NCI-H2081 (cell line): ENCODE measurements at places on chromosomes 1 and 21.
A peak's percentile ranks its signal among the peaks of the same experiment; 100 is the strongest.

DNA sequence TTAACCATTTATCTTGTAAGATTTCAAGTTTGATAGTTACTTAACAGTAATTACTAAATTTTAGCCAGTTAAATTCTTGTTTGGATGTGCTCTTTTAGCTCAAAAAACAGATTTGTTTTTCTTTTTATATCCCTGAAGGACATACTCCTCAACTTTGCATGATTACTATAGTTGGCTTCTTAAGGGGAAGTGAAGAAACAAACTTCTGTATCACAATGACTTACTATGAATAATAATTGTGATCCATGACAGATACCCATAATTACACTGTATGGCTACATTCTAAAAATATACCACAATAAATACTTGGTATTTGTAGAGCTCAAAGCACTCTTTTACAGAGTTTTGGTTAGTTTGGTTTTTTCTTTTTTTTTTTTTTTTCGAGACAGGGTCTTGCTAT, 55.8 kb downstream of the IARS2 start:
- no peak for DNase-seq

GRCh38 chr1:147556643-147557042, 15.3 kb downstream of the BCL9 start:
- no peak for DNase-seq

DNA sequence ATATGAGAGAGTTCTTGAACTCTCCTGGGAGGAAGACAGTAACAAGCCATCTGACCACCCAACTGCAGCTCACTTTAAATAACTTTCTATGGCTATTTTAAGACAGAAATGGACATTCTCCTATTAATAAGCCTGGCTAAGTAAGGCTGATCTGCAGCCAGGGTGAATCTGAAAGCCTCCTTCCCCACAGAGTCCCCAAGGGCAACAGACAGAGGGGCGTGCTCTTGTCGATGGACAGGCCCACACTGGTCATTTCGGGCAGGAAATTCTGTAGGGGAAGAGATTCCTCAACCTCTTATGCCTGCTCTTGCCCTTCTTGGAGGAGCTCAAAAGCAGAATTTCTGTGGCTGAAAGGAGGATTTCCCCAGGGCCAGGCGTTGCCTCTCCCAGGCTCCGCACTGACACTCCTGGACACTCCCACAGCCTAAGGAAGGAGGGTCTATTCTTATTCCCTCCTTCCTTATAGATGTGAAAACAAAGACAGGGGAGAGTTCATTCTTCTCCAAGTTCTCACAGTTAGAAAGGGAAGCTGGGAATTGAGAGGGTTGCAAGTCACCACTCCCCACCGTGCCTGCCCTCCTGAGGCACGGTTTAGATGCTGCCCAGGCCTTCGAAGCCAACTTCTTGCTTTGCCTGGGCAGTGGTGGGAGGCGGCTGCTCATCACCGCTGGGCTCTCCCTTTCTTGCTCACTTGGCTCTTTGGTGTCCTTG, 17.9 kb upstream of the KANK4 start:
- DNase-seq: no peak

DNA sequence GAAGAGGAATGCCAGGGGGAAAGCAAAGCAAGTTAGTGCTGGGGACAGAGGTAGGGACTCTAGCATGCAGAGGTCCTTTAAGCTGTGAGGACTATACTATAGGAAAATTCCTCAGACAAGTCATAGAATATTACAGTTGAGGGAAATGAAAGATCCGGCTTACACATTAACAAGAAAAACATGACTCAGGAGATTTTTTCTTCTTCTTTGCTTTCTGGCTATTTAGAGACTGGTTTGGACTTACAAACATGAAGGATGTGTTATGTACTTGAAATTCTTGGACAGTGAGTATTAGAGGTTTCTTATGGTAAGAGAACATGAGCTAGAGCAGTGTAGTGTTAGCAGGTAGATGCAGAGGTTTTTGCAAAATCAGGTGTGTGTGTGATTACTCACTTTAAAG, 24.9 kb downstream of the USP25 start:
- no peak for DNase-seq

DNA sequence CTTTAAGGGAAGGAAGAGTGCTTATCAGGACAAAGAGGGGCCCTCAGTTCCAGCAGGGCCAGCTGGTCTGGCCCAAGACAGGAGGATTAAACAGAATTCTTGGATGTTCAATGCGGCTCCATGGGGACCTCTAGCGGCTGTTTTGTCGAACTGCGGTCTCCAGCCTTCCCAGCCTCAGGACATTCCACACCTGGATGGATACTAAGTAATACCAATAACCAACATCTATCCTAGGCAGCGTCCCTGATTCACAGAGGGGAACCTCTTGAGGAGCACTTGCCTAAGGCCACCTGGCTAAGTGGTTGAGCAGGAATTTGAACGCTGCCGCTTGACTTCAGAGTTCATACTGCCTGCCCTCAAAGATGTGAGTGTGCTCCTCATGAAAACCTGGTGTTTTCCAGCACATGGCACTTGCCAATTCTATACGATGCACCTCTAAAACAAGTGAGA, 15.5 kb upstream of the CD247 start:
- DNase-seq: peak; percentile 84

- no peak for DNase-seq
Measured at GRCh38 chr1:12127206-12127810, 39.5 kb upstream of the TNFRSF1B start.

- no peak for DNase-seq
Measured at GRCh38 chr21:15964236-15964855, 234.6 kb downstream of the USP25 start.

GRCh38 chr21:46559291-46559983, 45.4 kb downstream of the S100B start:
- DNase-seq: no peak

- no peak for DNase-seq
Measured at GRCh38 chr1:74731399-74732052, 1.3 kb downstream of the CRYZ start.

DNA sequence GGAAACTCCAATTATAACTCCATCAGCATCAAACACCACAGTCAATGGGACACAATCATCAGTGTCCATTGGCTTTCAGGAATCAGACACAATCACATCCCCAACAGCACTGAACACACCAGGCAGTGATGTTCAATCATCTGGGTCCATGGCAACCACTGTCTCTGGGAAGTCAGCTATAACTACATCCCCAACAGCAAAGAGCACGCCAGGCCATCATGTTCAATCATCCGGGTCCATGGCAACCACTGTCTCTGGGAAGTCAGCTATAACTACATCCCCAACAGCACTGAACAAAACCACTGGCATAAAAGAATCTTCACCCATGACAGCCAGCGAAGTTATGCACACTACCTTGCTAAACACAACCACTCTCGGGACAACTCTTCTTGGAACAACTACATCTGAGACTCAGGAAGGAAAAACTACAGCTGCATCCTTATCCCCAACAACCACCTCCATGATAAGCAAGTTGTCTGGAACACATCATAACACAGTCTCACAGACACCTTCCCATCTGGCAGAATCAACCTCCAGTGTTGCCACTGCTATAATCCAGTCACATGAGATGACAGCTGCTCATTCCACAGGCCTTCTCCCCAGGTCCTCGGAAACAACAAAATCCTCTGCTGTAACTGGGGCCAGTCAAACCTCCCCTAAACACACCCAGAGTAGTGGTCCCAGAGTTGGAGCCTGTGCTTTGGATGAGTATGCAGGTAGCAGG, 19.9 kb downstream of the CATSPER4 start:
- no peak for DNase-seq

GRCh38 chr1:42392255-42392654, 11.7 kb downstream of the RIMKLA start:
- DNase-seq: peak; percentile 47

DNA sequence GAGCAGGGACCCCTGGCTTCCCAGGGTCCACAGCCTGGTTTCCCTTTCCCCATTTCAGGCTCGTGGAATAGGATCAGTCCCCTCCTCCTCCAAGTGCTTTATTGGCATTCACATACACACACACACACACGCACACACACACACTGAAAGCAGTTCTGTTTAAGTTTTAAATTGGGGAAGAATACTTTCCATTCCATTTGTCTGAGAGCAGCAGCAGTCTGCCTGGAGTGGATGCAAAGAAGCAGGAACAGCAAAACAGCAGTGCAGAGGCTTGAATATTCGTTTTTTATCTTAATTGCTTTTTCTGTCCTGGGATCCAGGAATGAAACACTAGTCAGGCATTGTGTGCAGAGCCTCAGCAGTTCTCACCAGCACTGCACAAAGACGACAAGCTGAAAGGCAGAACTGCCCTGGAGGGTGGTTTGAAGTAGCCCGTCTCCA, 7.1 kb downstream of the CYB561D1 start:
- DNase-seq: no peak

- no peak for DNase-seq
Measured at GRCh38 chr1:100422065-100422464, 69.8 kb downstream of the CDC14A start.

GRCh38 chr1:71200503-71200902, 119.7 kb upstream of the ZRANB2 start:
- DNase-seq: no peak

GRCh38 chr1:4931486-4931885, 277.1 kb downstream of the AJAP1 start:
- DNase-seq: no peak

- DNase-seq: no peak
Measured at GRCh38 chr1:246121533-246121932, 385.5 kb downstream of the SMYD3 start.

DNA sequence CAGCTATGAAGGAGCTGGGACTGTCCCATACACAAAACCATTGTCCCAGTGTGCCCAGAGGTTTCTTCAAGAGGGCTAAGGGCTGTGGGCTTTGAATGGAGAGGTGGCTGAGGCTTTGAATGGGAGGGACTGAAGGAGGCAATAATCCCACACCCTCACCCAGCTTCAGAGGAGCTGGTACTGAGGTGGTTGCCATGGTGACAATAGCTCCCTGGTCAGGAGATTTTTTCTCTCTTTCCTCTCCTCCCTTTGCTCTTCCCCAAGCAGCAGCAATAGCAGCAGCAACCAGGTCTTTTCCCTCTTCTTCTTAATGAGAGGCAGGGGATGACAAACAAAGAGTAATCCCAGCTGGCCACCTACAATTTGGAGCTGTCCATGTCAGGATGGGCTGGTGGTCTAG, 1.6 kb downstream of the HPCAL4 start:
- DNase-seq: no peak

DNA sequence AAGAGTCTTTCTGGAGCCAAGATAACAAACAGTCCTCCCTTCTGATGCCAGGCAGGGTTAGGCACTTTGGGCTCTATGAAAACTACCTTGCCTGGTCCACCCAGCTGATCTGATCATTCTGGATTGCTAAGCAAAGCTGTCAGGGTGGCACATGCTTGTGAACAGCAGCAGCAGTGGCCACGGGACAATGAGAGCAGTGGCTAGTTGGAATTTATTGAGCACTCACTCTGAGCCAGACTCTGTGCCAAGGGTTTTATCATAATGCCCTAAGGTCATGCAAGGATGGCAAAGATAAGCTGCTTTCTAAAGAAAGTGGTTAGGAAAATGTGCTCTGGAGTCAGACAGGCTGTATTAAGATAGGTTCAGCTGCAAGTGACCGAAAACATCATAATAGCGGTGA, 390.4 kb upstream of the VAMP3 start:
- no peak for DNase-seq

GRCh38 chr1:150142083-150142482, 7.6 kb upstream of the PLEKHO1 start:
- no peak for DNase-seq

DNA sequence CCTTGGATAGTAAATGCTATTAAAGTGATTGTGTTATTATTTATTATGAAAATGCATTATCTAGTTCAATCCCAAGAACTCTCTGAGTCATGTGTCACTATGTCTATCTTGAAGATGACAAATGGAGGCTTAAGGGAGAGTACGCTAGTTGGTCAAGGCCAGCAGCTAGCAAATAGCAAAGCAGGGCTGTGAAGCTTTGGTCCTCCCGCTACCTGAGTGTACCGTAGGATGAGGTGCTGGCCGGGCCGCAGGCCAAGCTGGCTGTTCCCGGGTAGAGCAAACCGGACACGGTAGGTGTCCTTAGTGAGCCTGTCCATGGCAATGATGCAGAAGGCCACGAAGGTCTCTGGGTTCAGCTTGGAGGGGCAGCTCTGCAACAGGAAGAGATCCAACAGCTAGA, 9.3 kb downstream of the CYB5RL start:
- no peak for DNase-seq

GRCh38 chr1:82179131-82179530, 378.4 kb downstream of the ADGRL2 start:
- no peak for DNase-seq

- DNase-seq: no peak
Measured at GRCh38 chr1:49331066-49331852, 554.6 kb upstream of the BEND5 start.

DNA sequence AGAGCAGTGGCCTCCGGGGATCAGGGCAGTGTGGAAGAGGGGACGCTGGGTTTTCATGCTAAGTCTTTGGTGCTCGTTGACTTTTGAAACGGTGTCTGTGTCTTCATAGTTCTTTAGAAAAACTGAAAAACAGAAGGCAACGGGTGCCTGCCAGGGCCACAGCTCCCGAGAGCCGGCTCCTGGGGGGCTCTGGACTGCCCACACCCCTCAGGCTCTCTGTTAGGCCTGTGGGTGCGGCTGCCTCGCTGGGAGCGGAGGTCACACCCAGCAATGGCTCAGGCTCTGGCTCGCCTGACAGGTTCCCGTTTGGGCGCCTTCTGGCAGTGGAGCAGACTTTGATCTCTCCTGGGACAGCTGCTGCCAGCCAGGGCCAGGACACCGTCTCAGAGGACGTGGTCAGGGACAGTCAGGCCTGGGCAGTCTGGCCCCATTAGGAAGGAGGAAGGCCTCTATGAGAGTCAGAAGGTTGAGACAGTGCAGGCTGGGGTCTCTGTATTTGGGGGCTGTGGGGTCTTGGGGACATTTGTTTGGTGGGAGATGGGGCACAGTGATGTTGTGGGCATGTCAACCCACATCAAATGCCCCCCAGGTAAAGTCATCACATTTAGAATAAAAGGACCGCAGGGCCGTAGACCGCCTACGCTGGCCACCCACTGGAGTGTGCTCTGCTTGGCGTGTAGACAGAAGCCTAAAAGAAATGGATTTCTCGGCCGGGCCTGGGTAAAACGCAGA, 5.6 kb downstream of the ARHGEF16 start:
- DNase-seq: no peak

DNA sequence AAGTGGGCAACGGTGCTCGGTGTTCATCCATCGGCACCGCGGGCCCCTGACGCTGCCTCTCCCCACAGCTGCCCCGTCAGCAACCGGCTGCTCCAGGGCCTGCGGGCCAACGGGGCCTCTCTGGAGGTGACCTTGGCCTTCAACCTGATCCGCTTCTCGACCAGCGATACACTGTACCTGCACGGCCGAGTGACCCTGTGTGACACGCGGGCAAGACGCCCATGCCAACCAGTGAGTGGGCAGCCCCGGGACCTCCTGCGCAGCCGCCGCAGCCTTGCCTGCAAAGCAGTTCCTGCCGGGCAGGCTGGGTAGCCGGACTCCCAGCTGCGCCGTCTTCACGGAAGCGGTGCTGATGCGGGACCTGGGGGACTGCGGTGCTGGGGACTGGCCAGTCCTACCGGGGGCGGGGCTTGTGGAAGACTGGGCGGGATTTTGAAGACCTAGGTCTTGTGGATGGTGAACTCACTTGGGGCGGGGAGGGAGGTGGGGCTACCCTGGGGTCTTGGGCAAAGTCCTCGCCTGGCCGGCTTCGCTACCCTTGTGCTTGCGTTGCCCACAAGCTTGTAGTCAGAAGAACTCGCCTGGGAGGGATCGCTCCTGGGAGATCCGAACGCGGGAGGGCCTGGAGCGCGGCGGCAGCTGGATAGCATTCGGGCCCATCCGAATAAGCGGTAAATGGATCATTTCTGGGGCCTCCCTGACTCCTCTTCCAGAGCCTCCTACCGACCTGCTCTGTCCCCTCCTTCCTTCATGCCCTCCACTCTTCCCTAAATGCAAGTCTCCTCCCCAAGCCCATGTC, 8.8 kb upstream of the CEP85 start:
- DNase-seq: no peak

GRCh38 chr1:200945111-200945510, 50.4 kb downstream of the INAVA start:
- no peak for DNase-seq
